CD4-positive, alpha-beta T cell treated with Interleukin-15 for 4 hours (primary cell): ENCODE measurements at places on chromosomes 6 and 20.

DNA sequence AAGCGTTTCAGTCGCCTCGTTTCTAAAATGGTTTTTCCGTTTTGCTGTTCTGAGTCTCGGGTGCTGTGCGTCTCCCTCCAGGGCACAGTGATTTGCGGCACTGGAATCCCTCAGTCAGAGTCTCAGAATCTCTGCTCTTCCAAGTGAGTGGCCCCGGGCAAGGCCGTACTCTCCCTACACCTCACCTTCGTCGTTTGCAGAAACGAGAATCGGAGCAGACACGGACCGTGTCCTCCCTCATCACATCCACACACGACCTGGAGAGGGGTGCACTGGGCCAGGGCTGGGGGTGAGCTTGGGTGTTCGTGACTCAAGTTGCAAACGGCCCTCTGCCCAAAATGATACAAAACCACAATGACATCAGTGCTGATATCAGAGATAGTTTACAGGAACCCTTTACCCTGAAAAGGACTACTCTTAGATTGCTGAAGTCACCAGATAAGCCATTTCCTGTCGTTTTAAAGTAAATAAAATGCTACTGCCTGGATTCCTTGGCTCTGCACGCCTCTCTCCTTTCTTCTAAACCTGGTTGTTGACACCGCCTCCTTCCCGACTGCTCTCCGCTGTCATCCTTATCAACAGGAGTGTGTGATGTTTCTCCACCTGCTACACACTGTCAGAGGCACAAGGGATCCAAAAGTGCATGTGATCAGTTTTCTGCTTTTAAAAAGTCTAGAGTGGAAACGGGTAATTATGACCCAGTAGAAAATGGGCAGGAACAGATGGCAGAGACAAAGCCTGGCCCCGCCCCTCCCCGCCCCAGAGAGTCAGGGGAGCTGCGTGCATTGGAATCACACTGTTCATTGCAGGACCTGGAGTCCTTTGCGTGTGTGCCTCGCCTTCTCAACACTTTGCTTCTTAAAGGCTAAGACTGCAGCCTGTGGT, 38.4 kb downstream of the KIF25 start:
- DNase-seq, result no peak

DNA sequence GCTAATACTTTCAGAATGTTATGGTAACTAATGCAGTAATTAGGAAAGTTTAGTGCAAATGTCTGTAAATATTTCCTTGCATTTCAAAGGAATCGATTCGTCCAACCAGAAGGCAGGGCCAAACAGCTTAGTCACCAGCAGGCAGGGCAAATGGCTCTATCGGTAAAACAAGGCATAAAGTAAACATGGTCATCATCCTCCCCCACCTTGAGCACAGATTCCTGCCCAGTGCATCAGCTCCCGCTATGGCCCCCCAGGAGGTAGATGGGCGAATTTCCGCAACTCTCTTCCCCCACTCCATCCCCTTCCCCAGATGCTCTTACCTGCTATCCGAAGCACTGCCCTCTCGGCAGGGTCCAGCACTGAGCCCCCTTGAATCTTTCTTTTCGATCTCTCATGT, 103.8 kb upstream of the BEND6 start:
- DNase-seq, result no peak

DNA sequence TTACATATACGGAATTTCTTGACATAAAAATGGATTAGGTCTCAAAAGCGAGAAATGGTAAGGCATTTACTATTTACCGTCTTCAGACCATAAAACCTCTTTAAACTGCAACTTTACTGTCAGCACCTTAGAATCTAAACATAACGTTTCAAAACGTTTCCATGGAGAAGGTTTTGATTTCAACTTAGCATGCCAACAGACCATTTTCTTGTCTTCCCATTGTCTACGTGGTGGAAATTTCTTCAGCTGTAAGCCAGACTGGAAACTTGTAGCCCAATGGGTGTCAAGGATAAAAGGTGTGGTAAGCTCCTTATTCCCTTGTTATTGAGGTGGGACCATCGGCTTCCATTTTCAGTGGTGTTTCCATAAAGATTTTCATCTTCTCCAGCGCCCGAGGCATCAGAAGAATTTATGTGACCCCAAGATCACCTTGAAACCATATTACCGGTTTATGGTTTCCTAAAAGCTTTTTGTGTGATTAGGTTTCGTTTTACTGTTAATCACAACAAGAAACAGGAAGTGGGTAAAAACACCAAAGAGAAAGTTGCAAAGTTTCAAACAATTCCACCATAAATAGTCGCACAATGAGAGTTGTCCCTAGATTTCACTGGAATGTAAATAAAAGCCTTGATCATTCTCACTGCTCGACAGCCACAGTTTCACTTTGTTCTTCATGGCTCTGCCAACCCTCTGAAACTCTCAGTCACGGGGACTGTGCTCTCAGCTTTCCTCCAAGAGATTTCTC, 63.0 kb upstream of the CD2AP start:
- DNase-seq, result peak; percentile 31

- DNase-seq, result no peak
Measured at GRCh38 chr20:38143238-38143645, 21.8 kb downstream of the TGM2 start.

DNA sequence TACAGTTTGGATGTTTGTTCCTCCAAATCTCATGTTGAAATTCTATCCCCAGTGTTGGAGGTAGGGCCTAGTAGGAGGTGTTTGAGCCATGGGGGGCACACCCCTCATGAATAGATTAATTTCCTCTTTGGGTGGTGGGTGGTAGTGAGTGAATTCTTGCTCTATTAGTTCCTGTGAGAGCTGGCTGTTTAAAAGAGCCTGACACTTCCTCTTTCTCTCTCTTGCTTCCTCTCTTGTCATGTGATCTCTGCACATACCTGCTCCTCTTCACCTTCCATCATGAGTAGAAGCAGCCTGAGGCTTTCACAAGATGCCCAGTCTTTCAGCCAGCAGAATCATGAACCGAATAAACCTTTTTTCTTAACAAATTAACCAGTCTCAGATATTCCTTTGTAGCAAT, 340.2 kb upstream of the CHD6 start:
- no peak for DNase-seq

DNA sequence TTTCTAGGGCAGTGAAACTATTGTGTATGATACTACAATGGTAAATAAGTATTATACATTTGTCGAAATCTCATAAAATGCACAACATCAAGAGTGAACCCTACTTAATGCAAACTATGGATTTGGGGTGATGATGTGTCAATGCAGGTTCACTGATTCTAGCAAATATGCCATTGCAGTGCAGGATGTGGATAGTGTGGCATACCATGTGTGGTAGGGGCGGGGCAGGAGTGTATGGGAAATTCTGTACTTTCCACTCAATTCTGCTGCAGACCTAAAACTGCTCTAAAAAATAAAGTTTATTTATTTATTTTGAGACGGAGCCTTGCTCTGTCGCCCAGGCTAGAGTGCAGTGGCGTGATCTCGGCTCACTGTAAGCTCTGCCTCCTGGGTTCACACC, 44.3 kb downstream of the ABHD12 start:
- DNase-seq, result no peak

DNA sequence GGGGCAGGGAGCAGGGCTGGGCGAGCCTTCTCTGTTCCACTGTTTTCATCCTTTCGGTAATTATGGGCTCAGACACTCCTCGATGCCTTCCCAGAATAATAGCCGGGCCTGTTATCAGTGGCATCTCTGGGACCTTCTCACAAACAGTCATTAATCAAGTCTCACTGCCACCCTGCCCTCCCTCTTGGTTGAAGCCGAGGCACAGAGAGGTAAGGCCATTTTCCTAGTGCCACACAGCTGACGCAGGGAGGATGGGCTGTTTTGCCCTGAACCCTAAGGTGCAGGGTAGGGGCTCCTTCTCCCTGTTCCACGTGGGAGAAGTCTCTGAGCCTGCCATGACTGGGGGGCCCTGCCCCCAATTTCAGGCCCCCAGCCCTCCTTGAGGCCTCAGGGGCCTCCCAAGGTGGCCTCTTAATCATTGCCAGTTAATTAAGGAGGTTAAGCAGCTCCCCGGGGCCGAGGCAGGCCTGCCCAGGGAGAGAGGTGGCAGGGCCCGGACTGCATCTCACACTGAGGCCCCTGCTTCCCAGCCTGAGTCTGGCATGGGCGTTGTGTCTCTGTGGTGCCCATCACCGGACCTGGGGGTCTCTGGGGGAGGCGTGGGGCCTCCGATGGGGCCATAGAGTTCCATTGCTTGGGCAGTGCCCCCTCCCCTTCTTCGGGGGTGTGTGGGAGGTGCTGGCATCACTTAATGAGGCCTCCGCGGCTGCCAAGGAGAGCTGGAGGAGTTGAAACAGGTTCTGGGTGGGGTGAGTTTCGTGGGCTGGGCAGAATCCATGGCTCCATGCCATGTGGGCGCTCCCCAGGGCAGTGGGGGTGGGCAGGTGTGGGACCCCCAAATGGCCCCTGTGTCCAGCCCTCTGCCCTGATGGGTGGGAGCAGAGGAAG, 42.9 kb downstream of the CEBPB start:
- DNase-seq, result no peak

- DNase-seq, result no peak
Measured at GRCh38 chr6:158030380-158031300, 49.0 kb downstream of the SYNJ2 start.

GRCh38 chr6:63372951-63373533, 53.3 kb upstream of the LGSN start:
- DNase-seq, result no peak

DNA sequence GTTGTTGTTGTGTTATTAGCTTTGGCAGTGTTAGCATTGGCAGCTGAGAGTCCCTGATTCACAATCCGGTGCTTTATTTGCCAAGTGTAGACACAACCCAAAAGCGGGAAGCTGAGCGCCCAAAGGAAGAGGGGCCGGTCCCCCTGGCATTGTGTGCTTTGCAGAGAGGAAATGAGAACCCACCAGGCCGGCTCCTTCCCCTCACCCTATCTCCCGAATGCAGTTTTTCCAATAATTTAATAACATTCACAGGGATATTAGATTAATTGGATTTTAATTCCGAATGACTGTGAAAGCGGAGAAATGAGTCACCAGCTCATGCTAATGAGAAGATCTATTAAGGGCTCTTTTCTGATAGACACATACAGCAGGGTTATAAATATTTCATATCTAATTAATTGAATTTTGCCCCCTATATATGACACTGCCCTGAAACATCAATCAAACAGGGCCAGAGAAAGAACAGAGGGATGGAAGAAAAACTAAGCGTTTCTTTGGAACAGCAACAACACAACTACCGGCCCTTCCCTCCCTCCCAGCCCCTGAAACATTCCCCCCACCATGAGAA, 143.8 kb downstream of the MBOAT1 start:
- DNase-seq, result no peak

DNA sequence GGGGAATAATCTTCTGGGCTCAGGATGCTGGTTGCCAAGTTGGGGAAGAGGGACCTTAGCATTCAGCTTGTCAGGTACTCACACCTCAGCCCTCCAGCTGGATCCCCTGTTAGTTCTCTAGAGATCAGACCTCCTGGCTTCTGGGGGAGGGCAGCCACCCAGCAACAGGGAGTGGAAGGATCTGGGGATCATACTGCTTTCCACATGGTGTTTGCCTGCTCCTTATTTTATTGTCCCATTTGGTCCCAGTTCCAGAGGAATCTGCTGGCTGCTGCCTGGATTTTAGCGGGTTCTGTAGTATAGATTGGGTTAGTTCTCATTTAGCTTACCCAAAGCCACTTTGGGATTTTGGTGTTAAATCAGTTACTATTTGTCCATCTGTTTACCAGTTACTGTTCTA, 29.3 kb downstream of the KAT14 start:
- no peak for DNase-seq

GRCh38 chr20:55354720-55355119, 650.6 kb downstream of the CBLN4 start:
- no peak for DNase-seq

DNA sequence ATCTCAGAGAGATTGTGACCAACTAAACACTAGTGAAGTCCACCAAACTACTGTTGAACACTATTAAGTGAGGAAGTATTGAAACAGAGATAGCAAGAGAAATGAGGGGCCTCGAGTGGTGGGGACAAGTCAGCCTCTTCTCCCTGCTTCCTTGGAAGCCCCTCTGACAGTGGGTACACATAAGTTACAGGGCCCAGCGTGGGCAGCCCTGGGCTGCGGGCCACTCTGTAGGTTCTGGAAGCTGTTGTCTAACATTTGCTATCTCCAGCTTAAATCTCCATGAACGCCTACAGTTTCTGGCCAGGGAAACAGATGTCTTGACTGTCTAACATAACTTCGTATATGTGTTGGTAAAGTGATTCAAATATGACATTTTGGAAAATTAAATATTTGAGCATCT, 71.4 kb downstream of the KLHL32 start:
- DNase-seq, result no peak

- peak; percentile 83 for DNase-seq
Measured at GRCh38 chr6:35583893-35584688, 71.4 kb upstream of the TULP1 start.

DNA sequence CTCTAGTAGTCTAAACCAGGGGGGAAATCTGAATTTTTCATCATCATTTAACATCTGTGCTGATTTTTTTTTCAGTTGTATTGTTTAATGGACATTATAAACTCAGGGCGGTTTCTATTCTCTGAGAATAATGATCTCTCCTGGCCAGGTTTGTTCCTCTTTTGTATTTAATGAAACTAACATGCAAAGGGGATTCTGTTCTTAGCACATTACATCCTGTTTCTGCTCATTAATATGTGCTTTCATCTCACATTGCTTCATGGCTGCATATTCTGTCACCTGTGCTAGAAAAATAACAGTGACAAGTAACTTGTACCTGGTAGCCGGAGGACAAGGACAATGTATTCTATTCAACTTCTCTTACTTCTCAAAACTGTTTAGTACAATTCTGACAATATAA, 806 bp downstream of the HLA-DOB start:
- no peak for DNase-seq

- no peak for DNase-seq
Measured at GRCh38 chr20:51928931-51929330, 126.6 kb upstream of the SALL4 start.

DNA sequence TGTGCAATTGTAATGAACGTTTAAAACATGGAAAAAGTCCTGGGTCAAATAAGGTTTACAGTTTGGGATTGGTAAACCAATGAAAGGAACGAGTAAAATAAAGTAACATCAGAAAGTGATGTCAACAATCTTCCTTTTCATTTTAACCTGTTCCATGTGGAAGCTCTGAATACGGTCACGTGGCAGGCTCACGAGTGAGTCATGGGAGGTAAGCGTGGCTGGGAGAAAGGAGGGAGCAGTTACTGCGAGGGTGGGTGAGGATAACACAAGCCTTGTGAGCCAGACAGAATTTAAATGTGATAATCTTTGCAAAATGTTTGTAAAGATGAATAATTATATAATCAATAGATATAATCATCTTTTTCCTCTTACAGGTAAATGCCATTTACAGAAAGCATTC, 171.3 kb upstream of the HDAC2 start:
- DNase-seq, result no peak

GRCh38 chr6:109351231-109352130, 30.8 kb downstream of the CD164 start:
- no peak for DNase-seq

- DNase-seq, result no peak
Measured at GRCh38 chr20:46791722-46792416, 82.4 kb downstream of the SLC2A10 start.
